ENCODE measurements at places on chromosomes 7 and 10. TPM values are rescaled to one million over a fixed set of nuclear protein-coding genes. Genes with fewer than 3 reads are reported as not detected.

Gene UTF1
- total RNA-seq, result not detected

Gene ZCWPW1
- 0.20 TPM for total RNA-seq

Gene FKBP14
- total RNA-seq, result 31.1 TPM

Gene MPP7
- 0.24 TPM for total RNA-seq

Gene SPDYE2B
- not detected for total RNA-seq

Gene CACNB2
- not detected for total RNA-seq

DNA sequence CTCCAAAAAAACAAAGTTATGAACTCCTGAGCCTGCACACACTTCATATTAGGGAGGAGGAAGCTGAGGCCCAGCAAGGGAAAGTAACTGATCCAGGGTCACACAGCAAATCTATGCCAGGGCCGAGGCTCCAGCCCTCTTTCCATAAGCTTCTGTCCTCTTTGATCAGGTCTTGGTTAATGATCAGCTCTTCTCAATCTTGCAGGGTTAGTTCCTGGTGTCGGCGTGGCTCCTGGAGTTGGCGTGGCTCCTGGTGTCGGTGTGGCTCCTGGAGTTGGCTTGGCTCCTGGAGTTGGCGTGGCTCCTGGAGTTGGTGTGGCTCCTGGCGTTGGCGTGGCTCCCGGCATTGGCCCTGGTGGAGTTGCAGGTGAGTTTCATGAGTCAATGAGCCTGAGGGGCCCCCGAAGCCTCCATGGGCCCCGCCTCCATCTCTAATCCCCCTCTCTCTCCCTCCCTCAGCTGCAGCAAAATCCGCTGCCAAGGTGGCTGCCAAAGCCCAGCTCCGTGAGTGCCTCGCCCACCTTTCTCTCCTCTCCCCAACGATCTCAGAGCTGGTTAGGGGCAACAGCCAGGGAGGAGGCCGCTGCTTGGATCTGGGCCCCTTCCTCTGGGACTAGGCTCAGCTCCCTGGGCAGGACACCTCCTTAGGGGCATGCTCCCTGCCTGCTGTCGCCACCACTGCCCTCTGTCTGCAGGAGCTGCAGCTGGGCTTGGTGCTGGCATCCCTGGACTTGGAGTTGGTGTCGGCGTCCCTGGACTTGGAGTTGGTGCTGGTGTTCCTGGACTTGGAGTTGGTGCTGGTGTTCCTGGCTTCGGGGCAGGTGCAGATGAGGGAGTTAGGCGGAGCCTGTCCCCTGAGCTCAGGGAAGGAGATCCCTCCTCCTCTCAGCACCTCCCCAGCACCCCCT, 23.7 kb upstream of the LIMK1 start:
- peak; percentile 59 for DNase-seq

GRCh38 chr10:71193516-71193915, 18.9 kb upstream of the UNC5B start:
- DNase-seq, result no peak

GRCh38 chr10:52807803-52808202, 35.2 kb upstream of the MBL2 start:
- no peak for DNase-seq

GRCh38 chr10:43057831-43058340, 19.0 kb upstream of the RET start:
- no peak for DNase-seq

GRCh38 chr10:132837905-132838304, 52.0 kb upstream of the NKX6-2 start:
- peak; percentile 7 for DNase-seq

GRCh38 chr7:55484241-55484640, 88.1 kb downstream of the VOPP1 start:
- no peak for DNase-seq

GRCh38 chr7:134836447-134836846, 57.0 kb downstream of the CALD1 start:
- DNase-seq, result peak; percentile 38

DNA sequence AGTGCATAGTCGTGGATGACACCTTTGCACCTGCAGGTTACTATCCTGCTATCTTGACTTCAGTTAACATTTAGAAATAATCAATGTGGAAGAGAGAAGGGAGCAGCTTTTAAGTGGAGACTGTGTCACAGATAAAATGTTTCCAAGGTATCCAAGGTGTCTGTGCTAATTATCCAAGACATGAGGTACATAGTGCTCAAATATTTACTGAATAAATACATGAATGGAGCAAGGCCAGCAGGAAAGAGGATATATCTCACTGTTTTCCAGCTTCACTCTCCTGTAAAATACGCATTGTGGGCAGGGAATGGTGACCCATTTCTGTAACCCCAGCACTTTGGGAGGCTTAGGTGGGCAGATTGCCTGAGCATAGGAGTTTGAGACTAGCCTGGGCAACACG, 552.4 kb downstream of the PHTF2 start:
- no peak for DNase-seq

GRCh38 chr7:94904982-94905381, 2.4 kb upstream of the PPP1R9A start:
- DNase-seq, result no peak

GRCh38 chr10:77582710-77583115, 54.9 kb downstream of the KCNMA1 start:
- DNase-seq, result peak; percentile 98

- no peak for DNase-seq
These were observed 203.6 kb upstream of the AKR1E2 start for GRCh38 chr10:4622384-4622783.

DNA sequence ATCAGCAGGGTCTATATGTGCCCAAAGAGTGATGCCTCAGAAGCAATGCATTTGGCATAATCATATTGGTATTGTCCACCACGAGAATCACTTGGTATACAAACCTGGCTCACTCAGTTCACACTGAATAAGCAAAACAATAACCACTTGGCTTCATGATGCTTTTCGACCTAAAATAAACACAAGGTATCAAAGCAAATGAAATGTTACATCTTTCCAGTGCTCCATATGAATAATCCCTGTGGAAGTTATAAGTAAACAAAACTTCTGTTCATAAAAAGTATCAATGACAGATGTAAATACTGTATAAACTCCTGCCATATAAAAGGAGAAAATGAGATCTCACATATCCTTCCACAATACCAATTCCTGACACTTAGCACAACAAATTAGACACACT, 29.8 kb upstream of the EBLN1 start:
- DNase-seq, result no peak

GRCh38 chr10:113993489-113993991, 50.1 kb upstream of the ADRB1 start:
- no peak for DNase-seq

DNA sequence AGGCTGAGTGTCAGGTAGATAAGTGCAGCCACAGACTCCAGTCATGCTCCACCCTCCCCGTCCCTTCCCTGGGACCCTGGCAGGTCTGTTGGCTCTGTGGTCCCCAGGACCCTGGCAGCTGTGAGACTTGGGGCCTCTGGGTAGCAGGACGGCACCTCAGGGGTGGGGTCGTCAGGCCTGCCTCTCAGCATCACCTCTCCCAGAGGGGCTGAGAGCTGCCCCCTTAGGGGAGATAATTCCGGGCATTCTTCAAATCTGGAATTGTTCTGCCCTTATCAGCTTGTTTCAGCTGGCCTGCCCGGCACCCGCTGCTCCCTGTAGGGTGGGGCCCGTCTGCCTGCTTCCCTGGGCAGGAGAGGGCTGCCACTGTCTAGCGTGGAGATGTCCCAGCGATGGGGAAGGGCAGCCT, 23.3 kb downstream of the PODXL start:
- no peak for DNase-seq
